ENCODE measurements at places on chromosomes 6 and 20. TPM values are rescaled to one million over a fixed set of nuclear protein-coding genes. Genes with fewer than 3 reads are reported as not detected.

The TREM1 gene
- 1.7 TPM for total RNA-seq

The KIF6 gene
- 1.2 TPM for total RNA-seq

- no peak for DNase-seq
Measured at GRCh38 chr20:24673678-24674570, 204.5 kb downstream of the SYNDIG1 start.

DNA sequence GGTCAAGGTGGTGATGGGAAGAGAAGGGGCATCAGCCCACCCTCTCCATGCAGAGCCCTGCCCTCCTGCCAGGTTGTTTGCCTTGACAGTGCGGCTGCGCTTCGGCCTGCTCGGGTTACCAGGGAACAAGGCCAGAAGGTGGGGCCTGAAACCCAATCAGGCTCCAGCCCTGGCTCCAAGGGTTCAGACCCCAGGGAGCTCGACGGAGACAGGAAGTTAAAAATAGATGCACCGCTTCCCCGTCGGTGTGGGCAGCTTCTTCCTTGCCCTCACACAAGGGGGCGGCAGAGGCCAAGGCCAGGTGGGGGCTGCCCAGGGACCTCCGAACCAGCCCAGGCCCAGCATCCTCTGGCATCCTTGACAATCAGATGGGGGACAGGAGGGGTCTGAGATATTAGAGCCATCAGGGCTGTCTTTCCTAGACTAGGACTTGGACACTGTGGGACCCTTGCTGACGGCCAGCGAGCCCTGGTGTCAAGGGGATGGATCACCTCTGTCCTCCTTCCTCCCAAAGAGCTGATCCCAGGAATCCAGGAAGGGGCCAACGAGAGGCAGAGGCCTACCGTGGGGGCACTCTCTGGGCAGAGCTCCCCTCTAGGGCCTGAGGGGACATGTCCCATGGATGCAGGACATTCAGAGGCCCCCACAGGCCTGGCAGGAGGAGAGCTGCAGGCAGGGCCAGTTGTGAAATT is 65.2 kb downstream of the RIPOR3 start:
- no peak for DNase-seq

GRCh38 chr6:157634546-157634945 is 188.5 kb upstream of the SNX9 start:
- DNase-seq, result no peak

- no peak for DNase-seq
Measured at GRCh38 chr6:125188594-125189203, 35.1 kb downstream of the TPD52L1 start.

DNA sequence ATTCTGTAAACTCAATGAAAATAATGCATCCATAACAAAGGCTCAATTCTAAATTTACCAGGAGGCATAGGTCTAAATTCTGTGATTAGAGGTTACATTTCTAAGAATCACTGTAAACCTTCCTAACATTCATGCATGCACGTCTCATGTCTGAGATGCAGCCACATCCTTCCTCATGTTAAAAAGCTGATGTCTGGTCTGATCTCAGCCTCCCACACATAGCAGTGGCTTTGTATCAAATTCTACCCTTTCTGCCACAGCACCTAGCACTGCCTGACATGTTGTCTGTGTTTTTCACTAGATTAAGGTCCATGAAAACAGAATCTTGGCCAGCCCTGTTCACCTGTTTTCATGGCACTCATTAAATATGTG is 171.1 kb downstream of the WDR27 start:
- DNase-seq, result no peak

All from umbilical cord (tissue), 2 donors.